Femur (tissue), 1 donor: ENCODE measurements at places on chromosomes 11 and 22.
A peak's percentile ranks its signal among the peaks of the same experiment; 100 is the strongest.

DNA sequence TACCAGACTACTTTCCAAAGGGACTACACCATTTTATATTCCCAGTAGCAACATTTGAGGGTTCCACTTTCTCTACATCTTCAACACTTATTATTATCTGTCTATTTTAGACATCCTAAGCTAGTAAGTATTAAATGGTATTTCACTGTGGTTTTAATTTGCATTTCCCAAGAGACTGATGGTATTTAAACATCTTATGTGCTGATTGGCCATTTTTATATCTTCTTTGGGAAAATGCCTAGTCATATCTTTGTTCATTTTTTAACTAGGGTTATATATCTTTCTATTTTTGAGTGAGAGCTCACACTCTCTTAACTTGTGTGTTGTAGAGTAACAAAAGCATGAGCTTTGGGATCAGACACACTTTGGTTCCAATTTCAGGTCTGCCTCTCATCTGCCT is 73.7 kb downstream of the PRCP start:
- DNase-seq = no peak

DNA sequence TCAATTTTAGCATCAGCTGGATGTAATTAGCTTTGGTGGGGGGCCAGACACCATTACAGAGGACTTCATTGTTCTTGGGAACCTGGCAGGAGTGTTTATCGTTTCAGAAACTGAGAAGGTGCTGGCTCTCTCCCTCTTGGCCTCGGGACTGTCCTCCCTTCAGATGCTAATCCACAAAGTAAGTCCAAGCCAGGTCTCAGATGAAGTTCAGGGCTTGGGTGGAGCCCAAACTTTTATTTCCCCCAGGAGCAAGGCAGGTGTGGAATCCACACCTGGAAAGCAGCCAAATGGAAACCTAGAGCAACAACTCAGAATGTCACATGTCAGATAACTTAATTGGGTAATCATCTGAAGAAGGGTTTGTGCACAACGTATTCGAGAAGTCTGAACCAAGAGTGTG is 119.2 kb downstream of the ME3 start:
- no peak for DNase-seq

DNA sequence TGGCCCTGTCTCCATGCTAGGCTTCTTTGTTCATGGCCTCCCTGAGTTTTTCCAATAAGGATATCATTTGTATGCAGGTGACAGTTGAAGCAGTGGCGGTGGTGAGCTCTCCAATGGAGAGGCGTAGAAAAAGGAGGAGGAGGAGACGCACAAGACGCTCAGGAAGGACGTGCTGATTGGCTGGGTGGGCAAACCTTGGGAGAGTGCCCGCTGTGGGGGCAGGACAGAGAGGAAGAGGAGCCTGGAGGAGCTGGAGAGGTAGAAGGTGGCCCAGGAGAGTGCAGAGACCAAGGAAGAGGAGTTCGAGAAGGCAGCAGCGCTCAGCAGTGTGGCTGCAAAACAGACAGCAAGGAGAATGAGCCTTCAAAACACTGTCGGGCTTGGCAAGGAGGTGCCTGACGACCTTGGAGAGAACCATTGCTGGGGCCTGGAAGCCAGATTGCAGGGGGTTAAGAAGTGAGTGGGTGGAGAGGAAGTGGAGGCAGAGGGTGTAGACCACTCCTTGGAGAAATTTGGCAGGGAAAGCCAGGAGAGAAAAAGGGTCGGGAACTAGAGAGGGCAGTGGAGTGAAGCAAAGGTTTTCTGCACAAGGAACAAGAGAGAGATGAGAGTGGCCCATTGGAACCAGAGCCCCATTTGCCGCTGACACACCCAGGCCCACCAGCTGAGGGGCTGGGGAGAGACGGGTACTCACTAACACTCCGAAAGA is 7.5 kb downstream of the CLCF1 start:
- DNase-seq = no peak

DNA sequence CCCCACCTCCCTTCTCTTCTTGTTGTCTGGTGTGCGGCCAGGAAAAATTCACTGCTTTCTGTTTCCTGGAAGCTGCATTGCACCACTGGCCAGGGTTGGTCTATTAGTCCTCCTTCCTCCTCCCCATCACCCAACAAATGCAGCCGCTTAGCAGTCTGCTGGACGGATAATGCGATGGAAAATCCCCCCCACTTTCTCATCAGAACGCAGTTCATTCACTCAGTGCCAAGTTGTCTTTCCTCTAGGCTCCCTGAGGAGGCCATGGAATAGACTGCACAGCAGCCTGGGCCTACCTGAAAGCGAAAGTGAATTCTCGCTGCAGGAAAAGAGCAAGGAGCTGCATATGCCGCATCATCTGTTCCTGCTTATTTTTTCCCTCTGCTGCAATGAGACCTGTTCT is 513.6 kb downstream of the METTL15 start:
- peak; percentile 76 for DNase-seq

DNA sequence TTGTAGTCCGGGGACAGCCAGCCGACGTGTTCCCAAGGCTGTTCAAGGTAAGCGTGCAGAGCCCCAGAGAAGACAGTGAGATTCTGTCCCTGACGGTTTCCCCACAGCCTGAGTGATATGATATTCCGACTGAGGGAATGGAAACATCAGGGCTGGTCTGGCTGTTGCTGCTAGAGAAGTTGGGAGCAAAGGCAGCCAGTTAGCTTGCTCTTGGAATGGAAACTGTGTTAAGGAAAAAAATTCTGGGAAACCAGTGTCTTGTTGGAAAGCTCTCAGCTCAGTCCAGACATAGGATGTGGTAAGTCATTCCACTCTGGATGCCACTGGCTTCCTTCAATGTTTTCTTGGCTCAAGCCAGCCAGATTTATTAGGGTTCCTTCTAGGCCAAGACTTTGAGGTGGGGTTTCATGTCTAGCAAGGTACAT is 8.8 kb downstream of the CRY2 start:
- DNase-seq = peak; percentile 88

DNA sequence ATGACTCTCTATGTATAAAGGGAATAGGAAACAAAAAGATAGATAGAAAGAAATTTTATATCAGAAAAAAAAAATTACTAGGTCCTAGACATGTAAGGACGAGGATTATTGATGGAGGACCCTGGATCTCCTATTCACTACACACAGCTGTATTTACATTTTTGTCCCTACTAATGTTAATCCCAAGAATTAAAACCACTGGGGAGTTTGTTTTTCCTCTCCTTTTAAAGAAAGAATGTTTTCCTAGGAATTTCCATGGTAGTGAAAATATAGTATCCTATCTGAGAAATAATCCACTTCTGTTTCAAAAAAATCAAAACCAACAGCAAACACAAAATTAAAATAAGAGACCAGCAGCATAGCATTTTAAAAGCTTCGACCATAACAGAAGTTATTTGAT is 41.1 kb downstream of the PDGFD start:
- no peak for DNase-seq

- DNase-seq = no peak
Observed at GRCh38 chr22:44828193-44828592, 75.8 kb downstream of the ARHGAP8 start.

GRCh38 chr22:44362249-44363012 is 49.7 kb upstream of the SHISAL1 start:
- peak; percentile 16 for DNase-seq

DNA sequence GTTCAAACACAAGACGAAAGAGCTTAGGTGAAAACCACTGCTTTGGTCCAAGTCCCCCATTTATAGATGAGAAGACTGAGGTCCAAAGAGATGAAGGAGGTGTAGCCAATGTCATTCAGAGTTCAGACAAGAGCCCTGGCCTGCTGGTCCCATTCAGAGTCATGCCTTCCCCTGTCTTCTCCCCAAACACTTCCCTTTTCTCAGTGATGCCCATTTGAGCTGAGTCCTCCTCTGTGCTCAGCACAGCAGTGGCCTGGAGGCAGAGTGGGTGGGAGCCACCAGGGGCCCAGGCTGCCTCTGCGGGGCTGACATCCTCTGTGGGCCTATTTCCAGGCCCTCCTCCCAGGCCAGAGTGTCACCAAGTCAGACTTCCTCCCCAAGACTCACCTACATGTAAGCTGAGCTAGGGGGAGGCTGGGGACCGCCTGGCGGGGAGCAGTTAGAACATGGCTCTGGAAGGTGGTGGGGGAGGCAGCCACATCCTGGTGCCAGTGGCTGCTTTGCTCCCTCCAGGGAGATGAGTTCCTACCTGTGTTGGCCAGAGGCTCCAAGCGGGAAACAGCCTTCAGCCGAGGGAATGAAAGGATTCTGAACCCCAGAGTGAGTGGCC is 22.4 kb upstream of the LRRC10B start:
- no peak for DNase-seq

GRCh38 chr22:48426466-48427380 is 1401.0 kb downstream of the BRD1 start:
- no peak for DNase-seq

DNA sequence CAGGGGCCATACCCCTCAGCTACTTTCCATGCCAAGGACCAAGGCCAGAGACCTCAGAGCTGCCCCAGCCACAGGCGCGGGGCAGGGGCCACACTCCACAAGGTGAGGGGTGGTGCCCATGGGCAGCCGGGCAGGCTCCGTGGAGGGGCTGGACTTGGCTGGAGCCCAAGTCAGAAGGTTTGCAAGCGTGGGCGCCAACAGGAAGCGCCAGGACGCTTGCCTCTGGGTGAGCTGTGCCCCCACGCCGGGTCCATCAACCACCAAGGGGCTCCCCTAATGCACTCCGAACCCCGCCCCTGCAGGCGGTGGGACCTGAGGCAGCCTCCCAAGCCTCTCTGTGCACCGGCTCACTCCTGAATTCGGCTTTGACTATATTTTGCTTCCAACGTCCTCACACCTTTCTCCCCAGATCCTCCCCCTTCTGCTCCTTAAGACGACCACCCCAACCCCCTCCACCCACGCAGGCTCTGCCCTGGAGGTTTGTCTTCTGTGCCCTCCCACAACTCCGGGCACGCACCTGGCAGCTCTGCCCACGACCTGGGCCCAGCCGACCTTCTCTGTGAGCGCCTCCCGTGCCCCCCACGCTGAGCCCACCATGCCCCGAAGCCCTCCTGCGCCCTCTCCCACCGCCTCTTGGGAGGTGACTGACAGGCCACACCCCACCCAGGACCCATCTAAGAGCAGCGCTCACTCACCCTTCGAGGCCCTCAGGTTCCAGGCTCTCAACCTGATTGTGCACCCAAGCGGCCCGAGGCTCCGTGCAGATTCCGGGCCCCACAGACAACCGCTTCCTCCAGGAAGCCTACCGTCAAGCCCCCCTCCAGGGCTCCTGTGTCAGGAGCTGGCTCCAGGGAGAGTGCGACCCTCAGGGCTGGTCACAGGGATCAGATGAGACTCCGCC is 2.6 kb upstream of the PKP3 start:
- no peak for DNase-seq

DNA sequence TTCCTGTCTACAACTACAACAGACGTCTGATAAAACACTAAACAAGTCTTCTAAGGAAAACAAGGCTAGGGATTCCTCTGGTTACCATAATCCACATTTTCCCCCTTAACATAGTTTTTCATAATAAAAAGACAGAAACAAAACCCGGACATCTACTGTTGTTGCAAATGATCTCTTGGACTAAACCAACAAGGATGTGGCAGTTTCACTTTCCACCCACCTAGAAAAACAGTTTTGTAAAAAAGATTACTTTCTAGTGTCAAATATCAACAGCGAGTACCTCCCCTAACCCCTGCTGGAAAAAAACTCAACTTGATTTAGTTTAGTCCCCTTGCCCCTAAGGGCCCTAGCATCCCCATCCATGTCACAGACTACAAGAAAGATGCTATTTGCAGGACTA is 5.4 kb downstream of the GNG3 start:
- no peak for DNase-seq

GRCh38 chr22:27080863-27081262 is 423.5 kb downstream of the MIAT start:
- DNase-seq = no peak

DNA sequence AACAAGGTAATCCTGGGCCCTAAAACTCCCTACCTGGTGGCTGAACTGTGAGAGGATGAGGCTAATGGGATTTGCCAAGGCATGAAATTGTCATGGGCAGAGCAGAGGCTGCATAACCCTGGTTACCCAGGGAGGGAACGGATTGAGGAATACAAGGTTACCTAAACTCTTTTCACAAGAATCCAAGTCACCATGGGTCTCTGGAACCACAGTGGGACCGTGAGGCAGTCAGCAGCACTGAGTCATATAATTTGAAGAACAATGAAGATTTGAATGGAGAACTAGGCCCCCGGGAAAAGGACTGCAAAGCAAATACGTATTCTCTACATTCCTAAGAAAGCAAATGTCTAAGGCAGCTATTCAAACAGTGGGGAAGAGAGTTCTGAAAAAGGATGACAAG is 19.8 kb downstream of the CAT start:
- DNase-seq = no peak

DNA sequence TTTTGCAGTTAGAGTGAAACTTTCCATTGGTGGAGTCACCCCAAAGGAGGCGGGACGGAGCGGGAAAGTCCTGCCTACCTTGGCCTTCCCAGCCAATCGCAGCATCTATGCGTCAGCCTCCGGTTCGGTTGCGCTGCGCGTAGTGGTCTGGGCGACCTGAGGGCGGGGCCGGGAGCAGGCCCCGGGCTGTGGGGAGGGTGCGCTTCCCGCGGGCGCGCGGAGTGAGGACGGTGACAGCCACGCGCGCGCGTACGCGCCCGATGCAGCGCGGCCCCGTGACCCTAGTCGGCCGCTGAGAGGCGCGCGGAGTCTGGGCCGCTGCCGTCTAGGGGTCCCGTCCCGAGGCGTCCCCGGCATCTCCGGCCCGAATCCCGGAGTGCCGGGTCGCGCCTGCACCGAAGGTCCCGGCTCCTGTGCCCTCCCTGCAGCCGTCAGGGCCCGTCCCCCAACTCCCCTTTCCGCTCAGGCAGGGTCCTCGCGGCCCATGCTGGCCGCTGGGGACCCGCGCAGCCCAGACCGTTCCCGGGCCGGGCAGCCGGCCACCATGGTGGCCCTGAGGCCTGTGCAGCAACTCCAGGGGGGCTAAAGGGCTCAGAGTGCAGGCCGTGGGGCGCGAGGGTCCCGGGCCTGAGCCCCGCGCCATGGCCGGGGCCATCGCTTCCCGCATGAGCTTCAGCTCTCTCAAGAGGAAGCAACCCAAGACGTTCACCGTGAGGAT is at the start of gene NF2:
Gene NF2 (plus strand): TSS at position 276 of the 718 bp plus-strand sequence. CDS start 366 bp downstream, at position 642.
- peak; percentile 100 for DNase-seq

DNA sequence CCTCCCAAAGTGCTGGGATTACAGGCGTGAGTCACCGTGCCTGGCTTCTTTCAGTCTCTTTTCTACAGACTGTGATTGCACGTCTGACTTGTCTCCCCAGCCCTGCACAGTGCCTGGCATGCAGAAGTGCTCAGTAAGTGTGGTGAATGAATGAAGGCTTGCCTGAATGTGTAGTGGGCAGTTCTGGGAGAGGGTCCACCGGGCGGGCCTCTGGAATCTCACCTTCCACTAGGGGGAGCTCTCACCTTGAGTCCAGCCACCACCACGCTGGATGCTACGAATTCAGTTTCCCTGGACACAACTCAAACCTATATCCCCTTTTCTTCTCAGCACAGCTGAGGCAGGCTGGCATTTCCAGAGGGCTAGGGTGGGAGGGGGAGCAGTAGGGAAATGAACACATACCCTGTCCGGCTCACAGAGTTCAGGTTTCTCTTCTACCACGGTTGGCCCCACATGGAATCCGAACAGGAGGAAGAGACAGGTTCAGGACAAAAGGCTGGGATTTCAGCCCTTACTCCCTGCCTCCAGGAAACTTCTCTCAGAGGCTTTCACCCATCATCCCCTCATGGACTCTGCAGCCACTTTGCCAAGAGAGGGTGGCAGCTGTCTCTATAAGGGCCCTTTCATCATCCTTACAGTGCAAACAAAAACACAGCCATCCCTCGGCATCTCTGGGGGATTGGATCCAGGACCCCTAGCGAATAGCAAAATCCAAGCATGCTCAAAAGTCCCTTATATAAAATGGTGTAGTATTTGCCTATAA is 86.8 kb downstream of the NECTIN1 start:
- DNase-seq = no peak
